NB4 (cell line): ENCODE measurements at places on chromosomes 4 and X.

DNA sequence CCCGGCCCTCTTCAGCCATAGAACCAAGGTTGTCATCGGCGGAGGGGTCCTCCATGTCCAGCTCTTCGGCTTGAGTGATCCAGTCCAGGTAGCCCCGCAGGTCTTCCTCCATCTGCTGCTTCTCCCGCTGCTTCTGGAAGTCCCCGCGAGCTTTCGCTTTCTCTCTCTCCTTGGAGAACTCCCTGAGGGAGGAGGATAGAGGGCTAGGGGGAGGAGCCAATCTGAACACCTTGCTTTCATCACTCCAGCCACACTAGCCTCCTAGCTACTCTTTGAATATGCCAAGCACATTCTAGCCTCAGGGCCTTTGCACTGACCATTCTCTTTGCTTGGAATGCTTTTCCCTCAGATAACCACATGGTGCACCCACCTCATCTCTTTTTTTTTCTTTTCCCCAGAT, 6.2 kb downstream of the CACNA1F start:
- DNase-seq, result no peak

DNA sequence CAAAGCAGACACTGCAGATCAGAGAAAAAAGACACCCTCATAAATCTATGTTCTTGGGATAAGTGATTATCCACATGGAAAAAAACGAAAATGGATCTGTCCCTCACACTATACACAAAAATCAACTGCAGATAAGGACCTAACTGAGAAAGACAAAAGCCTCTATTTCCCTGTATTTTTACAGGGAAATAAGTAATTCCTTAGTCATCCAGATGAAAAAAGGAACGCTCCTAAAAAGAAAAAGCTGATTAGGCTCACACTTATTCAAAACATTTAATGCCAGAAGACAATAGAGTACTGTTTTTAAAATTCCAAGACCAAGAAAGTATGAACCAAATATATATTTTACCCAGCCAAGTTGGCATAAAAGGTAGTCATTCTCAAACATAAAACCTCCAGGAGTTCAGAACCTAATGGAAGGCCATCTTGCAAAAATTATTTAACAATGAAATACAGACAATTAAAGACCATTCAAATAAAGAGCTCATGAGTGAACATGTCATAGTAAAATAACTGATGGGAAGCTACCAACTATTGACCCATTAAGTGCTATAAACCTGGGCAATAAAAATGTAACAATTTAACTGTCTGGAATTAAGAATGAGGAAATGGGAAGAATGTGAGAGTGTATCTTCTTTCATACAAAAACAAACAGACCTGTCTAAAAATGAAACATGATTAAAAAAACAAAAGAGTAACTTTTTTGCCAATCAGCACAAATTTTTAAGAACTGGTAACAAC, 20.4 kb downstream of the PAPSS1 start:
- DNase-seq, result no peak

DNA sequence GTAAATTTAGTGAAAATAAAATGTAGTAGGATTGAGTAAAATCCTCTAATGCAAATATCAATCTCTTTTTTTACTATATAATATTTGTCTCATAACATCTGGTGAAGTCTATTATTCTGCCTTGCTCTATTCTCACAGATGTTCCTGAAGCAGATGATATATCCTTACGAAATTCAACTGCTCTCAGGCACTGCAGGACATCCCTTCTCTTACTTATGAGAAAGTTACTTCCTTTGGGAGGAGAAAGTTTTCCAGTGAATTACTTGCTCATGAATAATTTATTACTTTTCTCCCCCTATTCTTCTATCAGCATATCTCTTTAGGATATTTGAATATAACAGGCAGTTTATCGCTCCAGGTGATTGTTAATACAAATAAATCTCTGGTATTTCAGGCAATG, 75.6 kb upstream of the AGA start:
- DNase-seq, result no peak

DNA sequence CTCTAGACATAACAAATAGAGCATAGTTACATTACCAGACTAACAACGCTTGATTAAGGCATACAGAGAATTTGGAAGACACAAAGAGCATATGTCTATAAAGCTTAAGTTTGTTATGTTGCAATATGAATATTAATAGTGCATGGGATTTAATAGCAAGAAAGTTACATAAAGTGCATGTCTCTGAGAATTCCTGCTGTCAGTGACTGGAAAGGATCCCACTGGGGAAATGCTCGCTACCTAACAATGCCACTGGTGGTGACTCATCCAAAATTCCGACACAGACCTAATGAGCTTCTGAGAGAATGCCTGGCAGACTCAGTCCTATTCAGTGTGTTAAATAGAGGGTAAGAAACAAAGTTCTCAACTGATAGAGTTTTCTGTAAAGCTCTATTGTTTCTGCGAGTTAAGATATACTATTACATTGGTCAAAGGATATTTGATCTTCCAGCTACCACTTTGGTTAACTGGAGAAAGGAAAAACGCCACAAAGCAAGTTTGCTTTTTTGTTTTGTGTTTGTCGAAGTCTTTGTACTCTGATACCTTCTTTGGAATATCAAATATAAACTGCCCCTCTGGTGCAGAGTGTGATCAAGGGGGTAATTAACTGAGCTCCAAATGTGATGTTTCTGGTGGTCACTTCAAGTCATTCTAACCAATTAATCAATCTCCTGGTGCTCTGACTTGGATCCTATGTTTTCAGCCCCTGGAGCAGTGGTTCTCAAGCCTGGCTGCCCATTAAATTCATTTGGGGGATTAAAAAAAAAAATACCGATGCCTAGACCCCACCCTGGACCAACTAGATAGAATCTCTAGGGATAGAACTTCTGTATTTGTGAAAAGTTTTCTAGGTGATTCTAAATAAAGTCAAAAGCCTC, 107.9 kb downstream of the PALLD start:
- DNase-seq, result no peak

DNA sequence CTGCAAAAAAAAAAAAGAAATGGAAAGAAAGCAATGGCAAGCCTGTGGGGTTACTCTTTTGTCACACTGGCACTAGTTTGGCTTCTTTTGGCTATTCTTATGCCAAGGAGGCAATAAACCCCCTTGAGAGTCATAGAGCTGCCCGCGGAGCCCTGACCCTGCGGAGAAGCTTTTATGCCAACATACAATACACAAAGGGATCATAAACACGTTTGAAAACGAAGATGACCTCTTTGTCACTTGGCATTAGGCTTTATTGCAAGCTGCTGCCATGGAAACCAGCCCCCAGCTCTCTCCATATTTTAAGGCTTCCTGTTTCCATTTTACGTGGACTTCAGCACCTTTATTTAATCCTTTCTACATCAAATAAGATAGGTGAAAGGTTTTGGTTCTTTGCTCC, 7.6 kb downstream of the NEUROG2 start:
- no peak for DNase-seq

DNA sequence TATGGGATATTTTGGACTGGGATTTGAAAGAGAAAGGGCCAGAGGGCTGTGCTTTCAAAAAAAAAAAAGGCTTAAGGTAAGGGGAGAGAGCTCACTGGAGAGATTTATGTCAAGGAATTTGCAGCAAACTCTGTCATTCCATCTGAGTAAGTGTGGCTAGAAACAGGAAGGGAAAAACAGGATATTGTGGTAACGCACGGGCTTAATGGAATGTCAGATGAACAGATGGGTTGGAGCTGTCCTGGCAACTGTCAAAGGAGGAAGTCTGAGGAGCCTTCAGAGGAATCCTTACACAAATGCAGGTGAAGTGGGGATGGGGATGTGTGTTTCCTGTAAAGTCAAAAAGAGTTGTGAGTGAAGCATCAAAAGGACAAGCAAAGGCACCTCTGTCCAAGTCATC, 15.1 kb upstream of the NKX3-2 start:
- DNase-seq, result no peak

DNA sequence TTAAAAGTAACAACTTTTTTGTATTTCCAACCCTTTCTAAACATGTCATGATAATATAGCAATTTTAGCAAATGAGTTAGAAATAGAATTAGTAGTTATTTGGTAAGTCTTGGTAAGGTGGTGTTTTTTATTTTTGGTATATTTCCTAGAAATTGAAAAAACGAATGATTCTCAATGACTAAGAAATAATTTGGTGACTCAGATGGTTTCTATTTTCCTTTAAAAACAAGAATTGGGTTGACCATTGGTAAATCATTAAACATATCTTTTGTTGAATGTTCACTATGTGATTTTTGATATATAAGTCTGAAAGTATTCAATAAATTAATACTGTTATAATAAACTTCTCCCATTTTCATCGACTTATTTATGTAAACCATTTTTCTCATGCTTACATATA, 206.2 kb upstream of the BANK1 start:
- no peak for DNase-seq

DNA sequence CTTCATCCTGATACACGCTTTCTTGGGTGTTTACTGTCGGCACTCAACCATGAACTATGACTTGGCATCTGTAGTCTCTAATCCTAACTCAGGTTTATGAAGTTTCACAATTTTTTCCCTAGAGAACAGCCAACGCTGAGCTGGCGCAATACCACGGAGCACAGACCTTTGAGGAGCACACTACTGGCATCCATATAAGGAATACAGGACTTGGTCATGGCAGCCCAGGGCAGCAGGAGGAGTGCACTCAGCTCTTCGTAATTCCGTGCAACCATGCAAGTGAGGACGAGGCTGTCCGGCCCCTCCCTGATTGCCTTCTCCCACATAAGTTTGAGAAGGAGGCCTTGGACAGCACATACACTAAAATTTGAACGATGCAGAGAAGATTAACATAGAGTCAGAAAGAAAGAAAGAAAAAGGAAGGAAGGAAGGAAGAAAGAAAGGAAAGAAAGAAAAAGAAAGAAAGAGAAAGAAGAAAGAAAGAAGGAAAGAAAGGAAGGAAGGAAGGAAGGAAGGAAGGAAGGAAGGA, 41.0 kb upstream of the PDLIM5 start:
- peak; percentile 78 for DNase-seq

DNA sequence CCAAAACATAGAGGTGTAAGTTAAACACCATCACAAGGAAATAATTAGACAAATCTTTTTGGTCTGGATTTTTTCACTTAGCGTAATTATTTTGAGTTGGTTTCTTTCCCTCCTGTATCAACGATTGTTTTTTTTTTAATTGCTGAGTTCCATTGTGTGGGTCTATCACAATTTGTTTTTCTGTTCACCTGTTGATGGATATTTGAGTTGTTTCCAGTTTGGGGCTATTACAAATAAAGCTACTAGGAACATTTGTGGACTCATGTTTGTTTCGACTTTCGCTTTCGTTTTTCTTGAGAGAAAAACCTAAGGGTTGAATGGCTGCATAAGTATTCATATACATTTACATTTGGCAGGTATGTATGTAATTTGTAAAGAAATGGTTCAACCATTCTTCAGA, 20.4 kb upstream of the FBXW7 start:
- DNase-seq, result no peak

DNA sequence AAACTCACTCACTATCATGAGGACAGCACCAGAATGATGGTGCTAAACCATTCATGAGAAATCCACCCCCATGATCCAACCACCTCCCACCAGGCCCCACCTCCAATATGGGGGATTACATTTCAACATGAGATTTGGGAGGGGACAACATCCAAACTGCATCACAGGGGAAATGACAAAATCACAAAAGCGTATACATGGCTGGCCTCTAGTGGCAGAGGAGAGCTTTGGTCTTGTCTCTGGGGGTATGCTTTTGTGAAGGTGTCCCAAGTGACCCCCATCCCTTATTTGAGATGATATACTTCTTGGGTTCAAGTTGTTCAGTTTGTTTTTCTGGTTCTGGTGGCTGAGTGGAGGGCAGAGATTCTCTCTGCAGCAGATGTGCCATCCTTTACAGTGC, 8.5 kb upstream of the SETD7 start:
- DNase-seq, result peak; percentile 30

- no peak for DNase-seq
Observed at GRCh38 chr4:105805501-105806120, 89.7 kb upstream of the NPNT start.

- no peak for DNase-seq
Observed at GRCh38 chr4:77201343-77201742, 44.3 kb downstream of the CCNG2 start.

DNA sequence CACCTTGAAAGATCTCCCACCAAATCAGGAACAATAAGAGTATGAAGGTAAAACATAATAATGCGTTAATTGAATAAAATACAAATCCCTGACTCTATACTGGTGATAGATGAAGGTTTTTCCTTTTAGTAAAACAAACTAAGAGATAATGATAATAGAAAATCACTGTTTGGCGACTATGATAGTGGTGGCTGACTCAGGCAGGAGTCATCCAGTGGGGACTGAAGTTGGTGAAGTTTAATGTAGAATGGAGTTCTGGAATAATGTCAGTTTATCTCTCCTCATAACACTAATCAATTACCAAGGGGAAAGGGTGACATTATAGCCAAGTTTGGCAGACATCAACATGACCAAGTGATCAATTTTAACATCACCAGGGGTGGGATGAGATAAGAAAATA, 21.3 kb downstream of the ABCG2 start:
- DNase-seq, result no peak

GRCh38 chrX:85808217-85808616, 239.1 kb downstream of the CHM start:
- DNase-seq, result no peak

- DNase-seq, result no peak
Observed at GRCh38 chr4:116486401-116486800, 599.0 kb downstream of the TRAM1L1 start.

- DNase-seq, result peak; percentile 75
Observed at GRCh38 chr4:8400632-8401325, 39.7 kb downstream of the ACOX3 start.

- no peak for DNase-seq
Observed at GRCh38 chr4:15348236-15348635, 79.6 kb upstream of the C1QTNF7 start.

- DNase-seq, result no peak
Observed at GRCh38 chrX:17559728-17560379, 177.4 kb upstream of the SCML1 start.

DNA sequence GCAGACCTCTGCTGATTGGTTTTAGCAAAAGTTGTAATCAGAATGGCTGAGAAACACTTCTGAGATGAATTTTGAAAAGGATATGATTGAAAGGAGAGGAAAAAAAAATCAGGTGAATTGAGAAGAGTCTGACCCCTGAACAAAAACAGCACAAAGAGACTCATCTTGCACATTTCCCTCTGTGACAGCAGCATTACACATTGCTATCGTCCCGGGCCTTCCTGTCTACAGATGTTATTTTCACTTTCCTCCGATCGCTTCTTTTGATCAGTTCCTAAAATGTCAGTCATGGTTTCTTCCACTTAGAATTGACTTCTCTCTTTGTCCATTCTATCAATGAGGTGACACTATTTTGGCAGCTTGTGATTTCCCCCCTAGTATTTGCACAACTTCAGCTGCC, 262.6 kb downstream of the GPC3 start:
- no peak for DNase-seq

DNA sequence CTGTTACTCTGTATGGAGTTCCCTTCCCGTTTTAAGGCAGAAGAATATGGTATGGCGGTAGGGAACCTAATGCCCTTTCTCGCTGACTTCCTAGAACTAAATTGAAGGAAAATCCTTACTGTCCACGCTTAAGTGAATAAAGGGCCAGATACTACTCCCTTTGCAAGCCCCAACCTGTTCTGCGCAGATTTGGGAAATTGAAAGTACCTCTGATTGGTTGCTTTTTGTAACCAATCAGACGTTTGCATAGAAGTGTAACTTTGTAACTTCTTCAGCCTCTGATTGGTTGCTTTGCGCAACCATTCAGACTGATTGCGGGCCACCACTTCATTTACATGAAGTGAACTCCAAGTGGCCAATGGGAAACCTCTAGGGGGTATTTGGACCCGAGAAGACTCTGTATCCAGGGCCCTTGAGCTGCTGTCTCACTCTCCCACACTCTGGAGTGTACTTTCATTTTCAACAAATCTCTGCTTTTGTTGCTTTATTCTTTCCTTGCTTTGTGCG, 1.2 kb upstream of the TMEM33 start:
- DNase-seq, result peak; percentile 98
